ENCODE measurements at places on chromosomes 3 and 15.

- DNase-seq = no peak
Observed at GRCh38 chr15:57686657-57687056, 19.9 kb upstream of the POLR2M start.

- DNase-seq = no peak
Observed at GRCh38 chr15:37038716-37039106, 61.6 kb downstream of the MEIS2 start.

DNA sequence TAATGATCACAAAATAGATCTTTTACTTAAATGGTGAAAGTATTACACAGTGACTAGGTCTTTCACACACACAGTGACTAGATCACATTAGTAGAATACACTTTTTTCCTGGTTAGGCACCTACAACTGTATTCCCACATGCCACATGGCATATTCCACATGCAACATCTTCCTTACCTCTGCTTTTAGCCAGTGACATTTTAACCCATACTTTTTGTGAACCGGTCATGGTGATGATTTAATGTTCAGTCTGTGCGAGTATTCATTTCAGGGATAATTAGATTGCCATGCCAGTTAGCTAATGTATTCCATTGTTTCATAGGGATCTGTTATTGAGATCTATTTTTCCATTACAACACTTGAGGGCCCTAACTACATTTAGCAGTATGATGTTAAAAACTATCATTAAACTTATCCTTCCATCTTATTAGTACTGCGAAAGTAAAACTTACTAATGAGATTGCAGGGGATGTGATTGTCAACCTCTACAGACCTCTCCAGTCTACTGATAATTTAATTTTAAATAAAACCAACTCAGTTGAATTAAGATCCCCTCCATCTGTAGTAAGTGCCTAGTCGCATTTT lies 28.3 kb downstream of the TSEN2 start:
- DNase-seq = no peak

- no peak for DNase-seq
Observed at GRCh38 chr3:26560081-26560480, 62.5 kb upstream of the LRRC3B start.

- no peak for DNase-seq
Observed at GRCh38 chr3:112302881-112303763, 9.1 kb upstream of the SLC9C1 start.
